ENCODE measurements at places on chromosomes 1 and 21.

GRCh38 chr1:107785496-107786202 lies 179.3 kb downstream of the VAV3 start:
- DNase-seq: no peak

GRCh38 chr1:220742520-220742919 lies 5.6 kb upstream of the MTARC2 start:
- DNase-seq: no peak

GRCh38 chr1:77468949-77469710 lies 187.3 kb downstream of the AK5 start:
- no peak for DNase-seq

DNA sequence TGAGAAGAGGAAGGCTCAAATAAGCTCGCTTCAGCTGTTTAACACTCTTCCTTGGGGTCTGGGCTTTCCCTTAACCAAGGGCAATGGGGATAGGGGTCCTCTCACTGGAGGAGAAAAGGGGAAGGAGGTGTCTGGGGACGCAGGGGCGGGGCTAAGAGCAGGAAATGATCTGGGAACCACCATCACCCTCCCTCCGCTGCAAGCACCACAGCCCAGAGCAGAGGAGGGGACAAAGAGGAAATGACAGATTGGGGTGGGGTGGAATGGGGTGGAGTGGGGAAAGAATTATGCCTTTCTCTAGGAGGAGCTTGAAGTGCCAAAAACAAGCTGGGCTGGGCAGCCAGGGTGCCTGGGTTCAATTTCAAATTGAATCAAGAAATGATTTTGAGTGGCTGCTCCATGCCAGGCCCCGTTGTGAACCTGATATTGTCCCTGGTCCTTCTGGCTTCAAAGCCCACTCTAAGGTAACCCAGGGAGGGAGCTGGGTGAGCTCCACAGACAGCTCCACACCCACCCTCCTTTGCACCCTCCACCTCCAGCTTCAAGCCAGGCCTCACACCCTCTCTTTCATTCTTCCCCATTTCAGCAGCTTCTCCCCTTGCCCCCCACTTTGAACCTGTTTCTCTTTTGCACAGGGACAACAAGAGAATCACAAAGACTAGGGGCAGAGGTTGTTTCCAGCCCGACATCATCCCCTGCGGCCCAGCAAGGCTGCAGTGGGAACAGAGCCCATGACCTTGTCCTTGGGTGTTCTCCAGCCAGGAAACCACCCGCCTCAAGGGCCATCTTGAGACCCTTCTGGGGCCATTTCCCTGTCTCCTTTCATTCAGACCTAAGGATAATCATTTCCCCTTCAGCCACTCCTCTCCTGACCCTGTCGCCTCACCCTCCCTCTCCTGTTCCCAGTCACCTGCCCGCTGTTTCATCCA lies 1.1 kb downstream of the ARHGAP30 start:
- no peak for DNase-seq

- DNase-seq: peak; percentile 36
Observed at GRCh38 chr1:150578272-150579109, 919 bp downstream of the MCL1 start.

DNA sequence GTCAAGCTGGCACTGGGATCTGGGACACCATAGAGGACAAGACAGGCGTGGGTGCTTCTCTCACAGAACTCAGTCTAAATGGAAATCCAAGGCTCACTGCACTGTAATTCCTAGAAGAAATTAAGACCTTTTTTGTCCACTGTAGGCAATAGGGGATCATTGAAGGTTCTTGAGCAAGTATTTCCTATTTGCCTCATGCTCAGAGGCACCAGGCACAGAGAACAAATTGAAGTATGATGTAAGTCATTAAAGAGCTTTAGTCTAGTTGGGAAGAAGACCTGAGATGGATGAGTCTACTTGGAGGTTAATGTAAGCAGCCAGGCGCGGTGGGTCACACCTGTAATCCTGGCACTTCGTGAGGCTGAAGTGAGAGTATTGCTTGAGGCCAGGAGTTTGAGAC lies 34.6 kb downstream of the EIF2D start:
- DNase-seq: no peak

- no peak for DNase-seq
Observed at GRCh38 chr21:33640697-33641351, 717 bp downstream of the CRYZL1 start.

Data from NCI-H2029 treated with DMSO at 0.1 percent for 48 hours (cell line).